8988T (cell line): ENCODE measurements at places on chromosomes 13 and 19.

DNA sequence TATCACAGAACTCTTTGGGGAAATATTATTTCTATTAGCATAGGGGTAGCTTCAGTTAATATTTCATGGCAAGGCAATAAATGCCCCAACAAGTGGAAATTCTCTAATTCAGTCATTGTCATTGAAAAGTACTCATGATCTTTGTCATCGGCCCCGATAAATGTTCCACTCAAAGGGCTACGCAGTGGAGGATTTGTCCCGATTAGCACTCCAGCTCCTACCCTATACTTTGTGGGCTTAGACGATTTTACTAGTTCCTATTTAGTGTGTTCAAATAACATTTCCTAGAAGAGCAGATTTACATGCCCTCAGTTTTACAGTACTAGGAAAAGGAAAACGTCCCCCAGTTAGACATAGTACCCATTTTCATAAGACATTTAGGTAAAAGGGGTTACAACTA, 38.0 kb upstream of the ATP12A start:
- DNase-seq, result no peak

GRCh38 chr13:86838411-86839120, 832.6 kb upstream of the SLITRK5 start:
- no peak for DNase-seq

DNA sequence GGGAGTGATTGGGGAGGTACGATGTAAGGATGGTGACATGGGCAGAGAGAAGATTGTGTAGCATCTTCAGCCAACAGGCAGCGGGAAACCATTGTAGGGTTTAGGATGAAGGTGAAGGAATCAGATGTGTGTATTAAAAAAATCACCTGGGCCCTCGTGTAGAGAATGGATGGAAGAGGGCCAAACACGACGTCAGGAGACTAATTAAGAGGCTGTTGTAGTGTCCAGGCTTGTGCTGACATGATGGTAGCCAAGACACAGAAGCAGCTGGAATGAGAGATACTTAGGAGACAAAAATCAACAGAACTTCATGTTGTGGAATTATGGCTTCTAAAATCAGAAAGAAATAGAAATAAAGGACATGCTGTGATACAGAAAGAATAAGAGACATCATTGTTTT, 41.2 kb upstream of the ARGLU1 start:
- no peak for DNase-seq

GRCh38 chr13:46181840-46182490, at the start of gene LCP1:
LCP1 (minus strand) TSS chr13:46182177; CDS start chr13:46159662, 22,515 bp downstream.
- no peak for DNase-seq

DNA sequence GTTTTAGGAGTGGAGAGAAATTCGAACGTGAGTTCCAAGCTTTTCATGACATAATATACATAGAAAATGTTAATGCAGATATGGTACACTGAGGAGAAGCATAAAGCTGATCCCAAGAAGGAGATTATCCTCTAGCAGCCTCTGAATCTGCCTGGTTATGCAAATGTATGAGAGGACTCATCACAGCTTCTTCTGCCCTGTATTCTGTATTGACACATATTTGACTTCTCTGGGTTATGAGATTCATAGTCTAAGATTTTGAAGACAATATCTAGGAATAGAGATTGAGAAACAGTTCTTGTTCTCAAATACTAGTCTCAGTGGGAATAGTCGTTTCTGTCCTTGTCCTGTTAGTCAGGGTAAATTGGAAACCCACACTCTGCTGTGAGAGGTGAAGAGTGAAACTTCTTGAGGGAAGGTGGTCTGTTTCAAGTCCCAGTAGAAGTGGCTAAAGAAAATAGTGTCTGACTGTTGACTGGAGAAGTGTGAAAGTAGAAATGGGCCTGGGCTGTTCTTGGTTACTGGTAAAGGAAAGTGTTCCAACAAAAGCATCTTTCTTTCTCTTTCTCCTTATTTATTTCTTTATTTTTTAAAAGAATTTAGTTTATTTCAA, 1356.6 kb downstream of the SLITRK5 start:
- DNase-seq, result no peak

GRCh38 chr13:97502706-97503105, 68.7 kb downstream of the RAP2A start:
- no peak for DNase-seq

GRCh38 chr19:49559928-49560327, 20.4 kb downstream of the NOSIP start:
- DNase-seq, result no peak

DNA sequence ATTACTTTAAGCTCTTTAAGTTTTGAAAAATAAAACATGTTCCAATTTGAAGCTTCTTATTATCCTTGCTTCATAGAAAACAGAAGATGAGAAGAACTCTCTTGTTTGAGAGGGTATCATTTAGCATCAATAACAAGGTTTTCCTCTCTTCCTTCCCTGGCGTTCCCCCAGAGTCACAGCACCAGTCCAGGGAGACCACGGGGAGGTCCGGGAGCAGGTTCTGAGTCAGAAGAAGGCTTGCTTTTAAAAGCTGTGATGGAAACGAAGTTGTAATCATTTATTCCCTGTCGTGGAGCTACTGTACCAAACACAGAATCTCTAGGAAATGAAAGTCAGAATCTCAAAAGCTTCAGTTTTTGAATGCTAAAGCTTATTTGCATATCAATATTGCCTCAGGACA, 174.0 kb upstream of the LSM14A start:
- no peak for DNase-seq

GRCh38 chr19:12796146-12797071, 5.1 kb downstream of the JUNB start:
- DNase-seq, result no peak

- no peak for DNase-seq
Observed at GRCh38 chr13:21517576-21517975, 58.5 kb upstream of the ZDHHC20 start.
